NCI-H446 (cell line): ENCODE measurements at places on chromosomes 12 and 14.

DNA sequence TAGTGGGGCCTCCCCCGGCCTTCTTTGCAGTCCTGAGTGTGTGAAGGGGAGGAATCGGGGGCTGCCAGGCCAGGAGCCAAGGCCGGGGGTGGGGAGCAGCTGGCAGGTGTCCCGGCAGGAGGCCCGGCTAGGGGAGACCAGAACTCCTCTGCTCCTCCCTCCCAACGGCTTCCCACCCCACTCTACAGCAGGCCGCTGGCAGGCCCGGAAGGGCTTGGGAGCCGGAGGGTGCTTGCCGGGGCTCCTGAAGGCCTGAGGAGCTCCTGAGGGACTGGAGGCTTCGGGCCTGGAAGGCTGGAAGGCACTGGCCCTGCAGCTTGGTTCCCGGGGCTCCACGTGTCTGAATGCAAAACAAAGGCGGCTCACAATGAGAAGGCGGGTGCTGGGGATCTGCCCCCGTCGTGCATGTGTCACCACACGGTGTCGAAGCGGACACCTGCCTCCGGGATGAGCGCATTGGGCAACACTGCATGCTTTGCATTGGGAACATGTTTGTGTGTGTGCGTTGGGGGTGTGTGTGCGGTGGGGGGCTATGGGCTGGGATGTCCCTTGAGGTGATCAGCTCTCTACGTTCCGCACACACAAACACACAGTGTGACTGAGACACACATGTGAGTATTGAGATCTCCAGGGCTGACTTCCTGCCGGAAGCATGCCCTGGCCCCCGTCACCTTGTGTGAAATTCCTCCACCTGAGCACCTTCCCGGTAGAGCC is 30.9 kb upstream of the ANKRD9 start:
- no peak for DNase-seq

DNA sequence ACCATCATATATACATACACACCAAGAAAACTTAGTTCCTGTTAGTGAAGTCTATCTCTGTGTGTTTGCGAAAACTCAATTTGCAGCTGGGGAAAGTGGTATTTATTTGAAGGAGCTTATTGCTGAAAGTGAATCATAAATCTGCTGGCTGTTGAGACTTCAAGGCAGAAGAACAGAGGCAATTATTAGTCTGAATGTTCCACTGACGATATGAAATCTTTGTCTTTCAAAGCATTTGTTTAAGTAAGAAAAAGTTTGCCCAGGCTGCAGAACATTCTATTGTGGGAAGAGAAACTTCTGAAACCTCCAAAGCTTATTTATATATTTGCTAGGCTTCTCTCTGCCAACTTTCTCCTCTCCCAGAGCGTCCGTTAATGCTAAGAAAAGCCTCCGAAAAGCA is 255.7 kb upstream of the TMPO start:
- DNase-seq = no peak

GRCh38 chr12:61111218-61111617 is 1149.0 kb upstream of the USP15 start:
- no peak for DNase-seq

DNA sequence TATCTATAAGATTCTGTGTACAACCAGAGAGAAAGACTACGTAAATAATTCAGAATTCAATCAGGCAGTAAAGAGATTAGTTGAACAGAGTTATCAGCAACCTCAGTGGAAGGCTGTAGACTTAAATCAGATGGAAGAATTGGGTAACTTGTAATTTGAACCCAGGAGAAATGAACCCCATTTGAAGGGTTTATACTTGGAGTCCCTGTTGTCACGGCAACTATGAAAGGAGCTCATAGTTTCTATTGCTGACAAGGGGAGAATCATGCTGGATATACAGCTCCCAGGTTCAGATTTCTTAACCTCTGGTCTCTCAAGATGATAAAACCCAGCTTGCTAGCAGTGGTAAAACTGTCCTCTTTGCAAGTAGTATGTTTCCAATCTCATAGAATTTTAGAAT is 54.4 kb upstream of the BMP4 start:
- no peak for DNase-seq

GRCh38 chr14:24816011-24816928 is 182.3 kb upstream of the GZMB start:
- DNase-seq = no peak

GRCh38 chr12:93094988-93095737 is 166.1 kb upstream of the EEA1 start:
- DNase-seq = no peak

DNA sequence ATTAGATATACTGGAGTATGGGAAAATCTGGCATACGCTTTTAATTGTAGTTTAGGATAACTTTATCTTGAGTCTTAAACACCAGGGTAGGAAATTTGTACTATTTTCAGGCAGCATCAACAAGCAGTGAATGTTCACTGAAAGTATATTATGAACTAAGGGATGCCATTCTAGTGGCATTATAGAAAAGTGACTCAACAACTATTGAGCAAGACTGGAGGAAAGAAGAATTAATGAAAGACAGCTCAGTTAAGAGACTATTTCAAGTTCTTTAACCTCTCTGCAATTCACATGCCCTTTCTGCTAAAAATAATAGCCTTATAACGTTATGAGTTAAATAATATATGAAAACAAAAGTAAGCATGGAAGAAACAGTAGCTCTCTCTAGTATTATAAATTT is 343.1 kb downstream of the FSCB start:
- no peak for DNase-seq

DNA sequence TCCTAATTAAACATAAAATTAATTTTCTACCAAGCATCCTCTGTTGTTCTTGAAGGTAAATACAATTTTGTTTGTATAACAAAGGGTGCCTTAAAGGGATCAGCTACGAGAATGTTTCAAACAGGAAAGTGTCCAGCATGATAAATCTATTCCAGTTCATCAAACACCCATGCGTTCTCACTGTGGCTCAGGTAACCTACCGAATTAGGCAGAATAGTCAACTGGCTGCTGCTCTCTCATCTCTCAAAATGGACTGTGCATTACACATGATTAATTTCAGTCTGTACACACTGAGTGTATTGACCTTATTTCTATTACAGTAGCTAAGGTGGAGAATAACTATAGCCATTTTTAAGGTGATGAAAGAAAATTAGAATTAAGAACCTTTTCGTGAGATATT is 127.5 kb upstream of the RMST start:
- no peak for DNase-seq

- no peak for DNase-seq
Observed at GRCh38 chr12:17134315-17134714, 528.4 kb upstream of the LMO3 start.

- DNase-seq = peak; percentile 91
Observed at GRCh38 chr12:83664650-83665049, 977.9 kb downstream of the TMTC2 start.

DNA sequence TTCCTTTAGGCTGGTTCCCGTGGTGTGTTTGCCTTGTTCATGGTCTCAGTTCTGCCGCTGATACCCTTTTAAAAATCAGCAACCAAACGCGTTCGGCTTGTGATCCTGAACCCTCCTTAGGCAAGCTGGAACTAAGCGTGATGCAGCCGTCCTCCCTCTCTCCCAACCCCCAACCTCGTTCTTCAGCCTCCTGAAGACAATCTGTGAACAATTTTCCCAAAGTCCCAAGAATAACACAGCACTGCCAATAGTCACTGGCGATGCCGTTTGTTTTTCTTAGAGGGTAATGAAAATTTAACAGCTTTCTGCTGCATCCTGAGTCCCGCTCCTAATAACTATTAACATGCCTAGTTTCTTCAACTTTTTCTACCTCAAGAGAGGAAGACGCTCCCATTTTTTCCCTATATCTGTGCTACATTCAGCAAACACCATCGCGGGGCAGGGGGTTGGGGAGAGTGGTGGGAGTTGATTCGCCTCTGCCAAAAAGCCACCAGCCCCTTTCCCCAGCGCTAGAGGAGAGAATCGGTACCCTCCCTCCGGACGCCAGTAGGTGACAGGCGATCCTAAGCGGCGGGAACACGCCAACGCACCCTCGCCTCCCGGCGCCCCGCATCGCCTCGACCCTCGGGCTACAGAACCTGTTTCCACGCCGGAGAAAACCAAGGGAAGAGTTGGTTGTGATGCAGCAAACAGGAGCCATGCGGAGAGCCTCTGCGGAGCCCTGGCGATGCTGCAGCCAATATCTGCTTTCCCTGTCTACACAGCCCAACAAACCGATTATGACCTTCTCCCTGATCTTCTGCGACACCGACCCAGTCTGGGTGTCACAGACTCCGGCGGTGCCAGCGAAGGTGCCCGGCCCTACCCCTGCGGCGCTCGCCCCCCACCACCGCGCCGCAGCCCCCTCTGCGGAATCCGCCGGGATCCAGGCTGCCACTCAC is 752 bp downstream of the PRICKLE1 start:
- peak; percentile 64 for DNase-seq

GRCh38 chr12:116544656-116545055 is 14.5 kb upstream of the MAP1LC3B2 start:
- DNase-seq = no peak

DNA sequence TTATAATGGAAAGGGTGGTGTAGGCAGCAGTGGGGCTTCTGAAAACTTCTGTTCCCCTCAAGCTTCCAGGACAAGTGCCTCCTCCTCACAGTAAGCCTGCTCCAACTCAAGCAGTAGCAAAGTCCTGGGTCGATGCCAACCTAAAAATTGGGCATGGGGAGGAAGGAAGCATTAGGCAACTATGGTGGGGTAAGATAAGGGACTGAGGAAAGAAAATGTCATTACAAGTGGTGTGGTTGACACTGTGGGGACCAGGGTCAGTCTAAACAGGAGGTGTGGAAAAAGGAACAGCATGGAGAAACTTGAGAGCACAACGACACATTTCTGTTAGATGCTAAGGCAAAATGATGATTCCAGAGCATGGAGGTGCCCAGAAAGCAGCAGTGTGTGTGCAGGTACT is 34.9 kb downstream of the WIF1 start:
- DNase-seq = no peak

DNA sequence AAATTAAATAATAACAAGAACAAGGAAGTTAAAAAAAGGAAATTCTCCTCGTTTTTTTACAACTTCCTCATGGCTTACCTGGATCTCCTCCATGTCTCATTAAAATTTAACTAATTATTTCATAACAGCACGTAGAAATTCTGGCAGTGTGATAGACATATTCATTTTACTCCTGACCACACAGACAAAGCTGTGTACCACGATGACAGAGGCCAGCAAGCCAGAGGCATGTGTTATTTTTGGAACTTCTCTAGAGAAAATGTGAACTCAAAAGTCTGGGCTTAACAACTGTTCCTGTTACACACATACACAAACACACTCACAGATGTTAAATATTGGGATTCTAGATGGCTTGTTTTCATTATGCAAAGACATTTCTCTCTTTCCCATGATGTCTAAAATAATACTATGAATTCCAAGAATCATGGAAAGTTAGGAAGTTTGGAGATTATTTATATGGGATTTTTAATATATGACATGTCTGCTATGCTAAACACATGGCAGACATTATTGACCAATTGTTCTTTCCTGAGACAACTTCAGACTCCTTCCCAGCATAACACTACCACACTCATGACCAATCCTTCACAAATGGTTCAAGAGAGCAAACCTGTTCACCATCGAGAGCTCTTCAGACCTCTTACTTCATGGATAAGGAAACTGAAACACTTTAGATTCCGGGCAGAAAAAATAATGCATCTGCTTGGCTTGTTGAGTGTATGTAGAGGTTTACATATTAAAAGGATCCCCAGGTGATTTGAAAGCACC is 158.7 kb downstream of the DACT1 start:
- DNase-seq = no peak

GRCh38 chr12:55711786-55712553 is 3.9 kb upstream of the BLOC1S1 start:
- DNase-seq = peak; percentile 63

DNA sequence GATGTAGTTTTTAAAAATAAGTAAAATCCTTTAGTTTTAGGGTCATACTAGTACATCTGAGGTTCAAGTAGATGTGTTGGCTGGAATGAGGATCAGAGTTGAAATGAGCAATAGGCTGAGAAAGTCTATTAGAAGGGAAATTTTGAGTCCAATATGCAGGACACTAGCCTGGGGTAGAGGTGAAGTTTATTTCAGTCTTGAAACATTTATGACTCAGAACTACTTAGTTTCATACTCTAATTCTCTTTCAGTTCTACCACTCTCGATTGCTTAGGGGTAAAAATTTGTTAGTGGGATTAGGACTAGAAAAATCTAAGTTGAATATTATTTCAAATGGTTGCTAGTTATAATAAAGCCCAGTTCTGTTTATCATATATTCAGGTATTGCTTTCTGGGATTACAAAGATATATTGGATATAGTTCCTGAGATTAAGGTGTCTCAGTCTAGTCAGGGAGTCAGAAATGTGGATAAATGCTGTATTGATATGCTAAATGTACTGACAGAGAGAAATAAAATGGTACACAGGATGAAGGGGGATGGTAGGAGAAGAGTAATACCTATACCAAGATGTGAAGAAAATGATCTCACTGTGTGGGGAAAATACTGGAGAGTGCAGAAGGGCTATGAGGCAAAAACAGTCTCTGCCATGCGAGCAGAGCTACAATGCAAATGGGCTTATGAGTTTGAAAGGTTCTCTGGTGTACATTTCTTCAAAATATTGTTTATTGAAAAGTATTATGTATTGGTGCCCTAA is 395.8 kb upstream of the FBXO33 start:
- DNase-seq = no peak

DNA sequence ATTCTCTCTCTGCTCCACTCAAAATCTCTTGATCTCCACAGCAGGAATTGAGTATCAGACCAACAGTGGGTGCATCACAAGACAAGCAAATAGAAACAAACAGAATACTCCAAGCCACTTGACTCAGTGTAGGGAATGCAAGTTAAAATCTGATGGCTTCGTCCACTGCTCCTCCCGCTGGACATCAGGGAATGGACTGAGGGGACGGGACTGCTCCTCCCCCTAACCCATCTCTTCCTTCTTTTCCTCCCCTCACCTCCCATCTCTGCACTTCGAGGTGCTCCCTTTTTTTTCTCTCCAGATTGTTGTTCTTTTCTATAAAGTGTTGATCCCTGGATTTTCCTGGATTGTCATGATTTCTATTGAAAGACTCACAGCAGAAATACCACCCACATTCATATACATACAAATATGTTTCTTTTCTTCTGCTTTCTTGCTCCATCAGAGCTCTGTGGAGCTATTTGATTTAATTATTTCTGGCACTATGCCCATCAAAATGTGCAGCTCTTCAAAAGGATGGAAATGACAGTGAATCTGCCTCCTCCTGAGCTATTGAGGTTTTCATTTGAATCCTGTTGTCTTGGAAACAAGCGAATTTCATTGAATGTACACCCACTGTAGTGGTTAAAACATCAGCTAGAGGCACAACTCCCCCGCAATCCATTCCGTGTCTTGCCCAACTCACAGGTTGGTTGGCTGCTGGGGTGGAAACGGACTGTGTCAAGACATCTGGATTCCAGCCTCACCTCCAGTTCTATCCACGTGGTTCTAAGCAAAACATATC is 199.7 kb downstream of the SPTSSA start:
- DNase-seq = no peak

DNA sequence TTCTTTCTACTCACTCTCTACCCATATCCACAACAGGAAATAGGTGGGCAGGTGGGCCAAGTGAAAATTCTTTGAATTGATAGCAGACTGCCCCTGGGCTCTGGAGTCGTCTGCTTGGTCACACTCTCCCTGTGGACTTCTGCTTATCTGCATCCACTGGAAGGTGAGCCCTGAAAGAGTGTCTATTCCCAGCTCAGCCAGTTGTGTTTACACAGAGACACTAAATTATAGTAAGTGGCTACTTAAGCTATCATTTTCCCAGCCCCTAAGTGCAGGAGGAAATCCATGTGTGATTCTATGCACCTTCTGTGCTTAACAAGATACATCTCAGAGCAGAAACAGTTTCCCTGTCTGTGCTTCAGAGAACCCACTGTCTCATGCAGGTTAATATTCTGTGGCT is 338.4 kb downstream of the FUT8 start:
- DNase-seq = no peak
